ENCODE measurements at places on chromosomes 11 and 22.

DNA sequence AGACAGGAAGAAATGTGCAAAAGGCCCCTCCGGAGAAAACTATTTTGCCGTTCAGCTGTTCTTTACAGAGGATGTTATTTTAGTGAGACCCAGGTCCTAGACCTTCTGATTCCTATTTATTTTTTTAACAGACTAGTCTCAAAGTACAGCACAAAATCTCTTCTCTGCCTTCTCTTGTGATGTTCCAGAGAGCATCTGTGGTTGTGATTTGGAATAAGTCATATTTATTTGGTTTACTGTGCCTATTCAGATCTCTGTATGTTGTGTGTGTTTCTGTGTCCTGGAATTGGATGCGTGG lies 20.1 kb downstream of the LHFPL7 start:
- no peak for DNase-seq

GRCh38 chr22:30185129-30185528 lies 61.4 kb downstream of the LIF start:
- no peak for DNase-seq

GRCh38 chr11:66107600-66108510 lies 37.8 kb downstream of the PACS1 start:
- no peak for DNase-seq

DNA sequence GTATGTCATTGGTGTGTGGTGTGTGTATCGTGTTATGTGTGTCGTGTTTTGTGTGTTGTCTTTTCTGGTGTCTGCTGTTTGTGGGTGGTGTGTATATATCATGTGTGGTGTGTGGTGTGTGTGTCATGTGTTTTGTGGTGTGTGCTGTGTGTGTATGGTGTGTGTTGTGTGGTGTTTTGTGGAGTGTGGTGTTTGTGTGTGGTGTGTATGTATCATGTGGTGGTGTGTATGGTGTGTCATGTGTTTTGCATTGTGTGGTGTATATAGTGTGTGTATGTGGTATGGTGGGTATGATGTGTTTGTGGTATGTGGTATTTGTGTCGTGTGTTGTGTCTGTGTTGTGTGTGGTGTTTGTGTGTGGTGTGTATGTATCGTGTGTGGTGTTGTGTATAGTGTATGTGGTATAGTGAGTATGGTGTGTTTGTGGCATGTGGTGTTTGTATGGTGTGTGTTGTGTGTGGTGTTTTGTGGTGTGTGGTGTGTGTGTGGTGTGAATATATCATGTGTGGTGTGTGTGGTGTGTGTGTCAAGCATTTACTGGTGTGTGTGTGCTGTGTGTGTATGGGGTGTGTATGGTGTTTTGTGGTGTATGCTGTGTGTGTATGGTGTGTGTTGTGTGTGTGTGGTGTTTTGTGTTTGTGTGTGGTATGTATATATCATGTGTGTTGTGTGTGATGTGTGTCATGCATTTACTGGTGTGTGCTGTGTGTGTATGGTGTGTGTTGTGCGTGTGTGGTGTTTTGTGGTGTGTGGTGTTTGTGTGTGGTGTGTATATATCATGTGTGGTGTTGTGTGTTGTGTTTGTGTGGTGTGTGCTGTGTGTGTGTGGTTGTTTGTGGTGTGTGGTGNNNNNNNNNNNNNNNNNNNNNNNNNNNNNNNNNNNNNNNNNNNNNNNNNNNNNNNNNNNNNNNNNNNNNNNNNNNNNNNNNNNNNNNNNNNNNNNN lies 12.7 kb downstream of the PIM3 start:
- no peak for DNase-seq

- no peak for DNase-seq
These were observed 44.6 kb downstream of the MYO7A start for GRCh38 chr11:77172666-77172982.

- no peak for DNase-seq
These were observed 79.1 kb downstream of the MORC2 start for GRCh38 chr22:30889268-30889995.

All from epithelial cell of prostate (primary cell).